ENCODE measurements at places on chromosomes 6 and 20.

DNA sequence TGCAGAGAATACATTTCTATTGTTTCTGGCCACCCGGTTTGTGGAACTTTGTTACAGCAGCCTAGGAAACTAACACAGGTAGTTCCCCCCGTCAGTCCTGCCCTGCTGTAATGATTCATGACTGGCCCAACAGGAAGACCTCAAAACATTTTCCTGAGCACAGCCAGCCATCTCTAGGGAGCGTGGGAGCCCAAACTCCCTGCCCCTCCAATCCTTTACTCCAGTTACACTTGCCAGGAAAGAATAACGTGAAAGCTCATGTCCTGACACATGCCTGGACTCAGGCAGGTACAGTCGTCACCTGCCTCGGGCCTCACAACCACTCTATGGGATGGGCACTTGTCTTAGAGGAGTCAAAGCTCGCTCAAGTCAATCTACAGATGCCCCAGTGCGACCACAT, 8.4 kb downstream of the TXNDC5 start:
- DNase-seq, result no peak

- peak; percentile 39 for DNase-seq
These were observed 4.5 kb upstream of the SPDEF start for GRCh38 chr6:34560366-34561226.

DNA sequence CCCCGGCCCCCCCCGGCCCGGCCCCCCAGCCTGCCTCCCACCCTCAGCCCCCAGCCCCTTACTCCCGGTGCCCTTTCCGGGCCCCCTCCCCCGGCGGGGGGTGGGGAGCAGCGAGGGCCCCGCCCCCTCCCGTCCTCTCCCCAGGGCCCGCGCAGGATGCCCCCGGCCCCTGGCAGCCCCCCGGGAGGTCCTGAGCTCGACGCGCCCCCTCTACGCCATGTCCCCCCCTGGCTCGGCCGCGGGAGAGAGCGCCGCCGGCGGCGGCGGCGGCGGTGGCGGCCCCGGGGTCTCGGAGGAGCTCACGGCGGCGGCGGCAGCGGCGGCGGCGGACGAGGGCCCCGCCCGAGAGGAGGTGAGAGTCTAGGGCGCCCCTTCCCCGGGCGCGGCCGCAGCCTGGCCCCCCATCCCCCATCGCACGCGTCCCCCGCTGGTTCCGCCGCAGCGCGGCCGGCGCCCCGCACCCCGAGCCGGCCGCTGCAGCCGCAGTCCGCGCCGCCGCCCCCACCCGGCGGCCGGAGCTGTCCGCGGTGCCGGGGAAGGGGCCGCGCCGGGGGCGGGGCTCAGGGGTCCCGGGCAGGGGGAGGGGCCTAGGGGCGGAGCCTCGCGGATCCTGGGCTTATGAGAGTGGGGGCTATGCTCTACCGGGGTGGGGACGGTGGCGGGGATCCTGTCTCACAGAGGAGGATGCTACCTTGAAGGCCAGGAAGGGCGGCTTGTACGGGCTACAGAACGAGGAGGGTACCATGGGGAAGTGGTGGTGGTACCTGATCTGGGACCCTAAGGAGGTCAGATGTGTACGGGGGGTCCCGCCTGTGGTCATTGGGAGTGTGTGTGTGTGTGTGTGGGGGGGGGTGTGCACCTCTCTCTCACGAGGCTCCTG, 516 bp downstream of the TMEM151B start:
- peak; percentile 46 for DNase-seq

DNA sequence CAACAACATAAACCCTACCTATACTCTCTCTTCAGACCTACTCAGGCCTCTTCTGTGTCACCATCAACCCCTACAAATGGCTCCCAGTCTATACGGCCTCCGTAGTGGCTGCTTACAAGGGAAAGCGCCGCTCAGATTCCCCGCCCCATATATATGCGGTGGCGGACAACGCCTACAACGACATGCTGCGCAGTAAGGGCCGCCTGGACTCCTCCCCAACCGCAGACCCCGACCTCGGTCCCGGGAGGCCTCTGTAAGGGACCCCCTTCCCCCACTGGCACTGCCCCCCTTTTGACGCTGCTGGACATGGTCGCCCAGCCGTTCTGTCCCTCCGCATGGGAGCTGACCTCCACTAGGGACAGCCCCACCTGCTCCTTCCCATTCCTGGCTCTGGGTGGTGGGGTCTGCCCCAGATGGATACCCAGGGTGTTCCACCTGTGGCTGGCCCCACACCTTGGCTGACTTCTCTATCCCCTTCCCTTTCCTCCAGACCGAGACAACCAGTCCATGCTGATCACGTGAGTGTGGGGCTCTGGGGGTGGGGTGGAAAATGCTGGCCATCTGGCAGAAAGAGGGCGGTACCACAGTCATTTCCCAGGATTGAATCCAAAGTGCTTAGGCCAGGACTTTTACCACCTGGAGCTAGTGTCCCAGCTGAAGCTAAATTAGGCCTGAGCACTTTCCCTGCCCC, 25.0 kb downstream of the MYH7B start:
- DNase-seq, result no peak

DNA sequence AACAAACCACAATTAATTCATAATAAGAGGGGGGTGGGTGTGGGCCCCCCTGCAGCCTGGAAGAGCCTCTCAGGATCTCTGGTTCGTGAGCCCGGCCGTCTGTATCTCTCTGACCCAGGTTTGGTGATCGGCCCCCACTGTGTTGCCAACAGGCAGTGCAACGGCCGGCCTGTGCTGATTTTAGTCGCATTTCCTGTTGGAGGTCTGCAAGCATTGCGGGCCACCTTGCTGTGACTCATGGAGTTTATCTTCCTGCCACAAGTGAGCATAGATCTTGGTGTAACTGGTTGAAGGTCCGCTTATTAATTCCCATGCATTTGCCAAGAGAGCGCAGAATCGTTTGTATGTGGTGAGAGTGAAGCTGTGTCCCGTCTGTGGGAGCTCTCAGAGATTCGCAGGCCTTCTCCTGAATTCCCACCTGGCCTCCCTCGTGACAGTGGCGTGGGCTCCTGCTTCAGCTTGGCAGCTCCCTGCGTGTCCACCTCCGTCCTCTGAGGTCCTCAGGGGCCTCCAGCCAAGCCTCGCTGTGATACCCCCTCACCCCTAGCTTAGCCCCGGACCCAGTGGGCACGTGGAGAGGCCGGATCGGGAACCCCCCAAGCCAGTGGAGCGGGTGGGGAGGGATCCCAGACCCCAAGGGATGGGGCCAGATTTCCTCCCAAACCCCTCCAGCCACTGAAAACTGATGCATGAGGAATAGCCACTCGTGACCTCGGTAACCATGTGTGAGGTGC, 269.8 kb downstream of the CDH4 start:
- DNase-seq, result no peak

DNA sequence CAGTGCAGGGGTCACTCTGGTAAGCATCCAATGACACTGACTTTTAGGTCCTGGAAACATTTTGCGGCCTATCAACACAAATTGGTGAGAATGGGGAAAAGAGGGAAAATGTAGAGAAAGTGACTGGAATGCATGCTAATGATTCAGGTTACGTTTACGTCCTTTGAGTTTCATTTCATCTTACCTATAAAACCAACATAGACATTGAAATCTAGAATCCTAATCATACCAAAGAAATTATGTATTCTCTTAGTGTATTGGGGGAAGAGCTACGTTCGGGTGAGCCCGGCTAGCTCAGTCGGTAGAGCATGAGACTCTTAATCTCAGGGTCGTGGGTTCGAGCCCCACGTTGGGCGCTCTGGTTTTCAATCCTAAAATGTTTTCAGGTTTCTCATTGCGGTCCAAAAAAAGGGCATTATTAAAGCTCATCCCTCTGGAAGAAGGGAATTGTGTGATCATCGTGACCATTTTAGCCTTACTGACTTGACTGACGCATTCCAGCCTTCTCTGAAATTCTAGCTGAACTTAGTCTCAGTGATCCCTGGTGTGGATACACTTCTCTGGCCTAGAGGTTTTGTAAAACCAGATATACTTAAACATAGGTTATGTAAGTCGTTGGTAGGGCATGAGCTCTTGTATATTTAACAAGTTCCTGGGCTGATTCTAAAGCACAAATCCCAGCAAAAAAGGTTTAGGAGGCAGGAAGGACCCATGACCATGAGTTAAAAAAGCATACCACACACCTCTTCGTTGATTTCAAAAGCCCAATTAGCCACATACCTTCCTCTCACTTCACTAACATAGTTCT, 18.3 kb downstream of the HMGN4 start:
- DNase-seq, result peak; percentile 55

DNA sequence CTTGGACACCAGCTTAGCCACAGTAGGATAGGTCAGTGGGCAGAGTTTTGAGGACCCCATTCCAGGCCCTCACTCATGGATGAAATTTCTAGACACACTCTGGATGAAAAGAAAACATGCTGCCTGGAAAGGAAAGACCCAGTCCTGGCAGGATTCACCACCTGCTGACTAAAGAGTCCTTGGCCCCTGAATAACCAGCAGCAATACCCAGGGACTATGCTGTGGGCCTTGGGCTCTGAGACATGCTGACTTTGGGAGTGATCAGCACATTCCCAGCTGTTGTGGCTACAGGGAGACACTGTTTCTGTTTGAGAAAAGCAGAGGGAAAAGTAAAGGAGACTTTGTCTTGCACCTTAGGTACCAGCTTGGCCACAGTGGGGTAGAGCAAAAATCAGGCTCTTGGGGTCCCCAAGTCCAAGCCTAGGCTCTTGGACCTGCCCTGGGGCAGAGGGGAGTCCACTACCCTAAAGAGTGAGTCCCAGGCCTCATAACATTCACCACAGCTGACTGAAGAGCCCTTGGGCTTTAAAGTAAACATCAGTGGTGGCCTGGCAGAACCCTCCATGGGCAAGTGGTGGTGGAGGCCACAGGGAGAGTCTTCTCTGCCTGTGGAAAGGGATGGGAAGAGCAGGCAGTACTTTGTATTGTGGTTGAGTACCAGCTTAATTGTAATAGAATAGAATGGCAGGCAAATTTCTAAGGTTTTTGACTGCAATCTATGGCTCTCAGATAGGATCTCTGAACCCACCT, 516.8 kb downstream of the BCKDHB start:
- no peak for DNase-seq

DNA sequence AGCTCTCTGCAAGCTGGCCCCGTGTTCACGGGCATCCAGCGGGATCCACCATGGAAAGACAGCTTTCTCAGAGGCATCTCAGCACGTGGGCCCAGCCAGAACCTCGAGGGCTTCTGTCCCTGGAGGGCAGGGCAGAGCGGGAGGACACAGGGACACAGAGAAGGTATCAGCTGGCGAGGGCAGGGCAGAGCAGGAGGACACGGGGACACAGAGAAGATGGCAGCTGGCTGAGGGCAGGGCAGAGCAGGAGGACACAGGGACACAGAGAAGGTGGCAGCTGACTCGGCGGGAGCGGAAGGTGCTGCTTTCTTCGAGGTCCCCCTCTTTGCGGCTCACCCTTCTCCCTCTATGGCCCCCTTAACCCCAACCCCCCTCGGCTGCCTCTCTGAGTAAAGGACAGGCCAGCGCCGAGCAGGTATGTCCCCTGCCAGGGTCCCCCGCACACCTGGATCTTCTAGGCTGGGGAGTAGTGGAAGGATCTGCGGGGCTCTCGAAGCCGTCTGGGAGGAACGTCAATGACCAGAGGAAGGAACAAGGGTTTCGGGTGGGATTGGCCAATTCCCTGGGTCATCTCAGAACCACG, 28.9 kb upstream of the BHLHE23 start:
- DNase-seq, result no peak

DNA sequence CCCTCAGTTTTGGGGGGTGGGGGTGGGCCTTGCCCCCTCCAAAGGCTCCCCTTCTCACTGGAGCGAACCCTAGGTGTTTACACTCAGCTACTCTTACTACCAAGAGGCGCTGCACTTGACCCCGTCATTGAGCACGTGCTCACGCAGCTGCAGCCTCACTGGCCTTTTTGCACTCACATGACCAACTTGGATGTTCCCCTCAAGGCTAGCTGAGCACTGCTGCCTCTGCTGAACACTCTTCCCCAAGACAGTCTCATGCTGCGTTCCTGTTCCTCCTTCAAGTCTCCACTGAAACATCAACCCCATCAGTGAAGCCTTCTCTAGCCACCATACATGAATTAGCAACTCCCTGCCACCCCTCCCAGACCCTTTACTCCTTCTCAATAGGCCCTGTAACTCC, 4.0 kb downstream of the SOD2 start:
- no peak for DNase-seq

GRCh38 chr20:51560042-51560441, 17.5 kb upstream of the NFATC2 start:
- no peak for DNase-seq

DNA sequence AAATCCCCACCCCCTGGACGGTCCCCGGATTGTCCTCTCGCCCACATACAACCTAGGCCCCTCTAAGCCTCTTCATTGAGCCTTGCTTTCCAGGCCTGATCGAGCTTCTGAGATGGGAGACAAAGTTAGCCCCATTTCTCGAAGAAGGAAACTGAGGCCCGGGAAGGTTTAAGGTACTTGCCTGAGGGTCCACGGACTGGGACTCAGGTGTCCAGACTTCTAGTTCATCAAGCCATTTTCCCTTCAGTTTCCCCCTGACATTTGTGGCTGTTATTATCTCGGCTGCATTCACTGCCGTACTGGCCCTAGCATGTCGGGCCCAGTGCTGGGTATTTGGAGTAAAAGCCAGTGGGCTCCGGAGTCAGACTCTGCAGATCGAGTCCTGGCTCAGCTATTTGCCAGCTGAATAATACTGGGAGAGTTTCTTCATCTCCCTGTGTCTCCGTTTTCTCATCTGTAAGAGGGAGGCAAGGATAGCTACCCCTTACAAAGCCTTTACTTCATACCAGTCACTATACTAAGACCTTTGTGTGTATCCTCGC, 633 bp downstream of the RPRD1B start:
- no peak for DNase-seq

All from COR-L47 (cell line).